Activated gamma-delta T cell treated with anti-CD3 and anti-CD28 coated beads, Interleukin-2, amount 50 U/mL, for 16 hours (primary cell): ENCODE measurements at places on chromosomes 1 and 21.
A peak's percentile ranks its signal among the peaks of the same experiment; 100 is the strongest.

DNA sequence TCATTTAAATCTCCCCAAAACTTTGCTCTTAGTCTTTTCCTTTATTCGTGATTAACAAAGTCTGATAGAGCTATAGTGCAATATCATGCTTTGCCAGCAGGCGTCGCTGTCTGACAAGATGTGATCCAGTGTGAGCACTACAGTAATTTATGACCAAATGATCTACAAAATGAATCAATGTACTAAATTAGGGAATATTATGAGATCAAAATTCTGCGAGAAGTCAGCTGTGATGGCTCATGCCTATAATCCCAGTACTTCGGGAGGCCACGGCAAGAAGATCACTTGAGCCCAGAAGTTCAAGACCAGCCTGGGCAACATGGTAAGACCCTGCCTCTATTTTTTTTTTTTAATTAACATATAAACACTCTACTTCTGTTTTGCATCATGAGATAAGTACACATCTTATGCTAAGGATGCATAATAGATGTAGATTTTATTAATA lies 3.6 kb upstream of the SPSB1 start:
- peak; percentile 77 for DNase-seq

DNA sequence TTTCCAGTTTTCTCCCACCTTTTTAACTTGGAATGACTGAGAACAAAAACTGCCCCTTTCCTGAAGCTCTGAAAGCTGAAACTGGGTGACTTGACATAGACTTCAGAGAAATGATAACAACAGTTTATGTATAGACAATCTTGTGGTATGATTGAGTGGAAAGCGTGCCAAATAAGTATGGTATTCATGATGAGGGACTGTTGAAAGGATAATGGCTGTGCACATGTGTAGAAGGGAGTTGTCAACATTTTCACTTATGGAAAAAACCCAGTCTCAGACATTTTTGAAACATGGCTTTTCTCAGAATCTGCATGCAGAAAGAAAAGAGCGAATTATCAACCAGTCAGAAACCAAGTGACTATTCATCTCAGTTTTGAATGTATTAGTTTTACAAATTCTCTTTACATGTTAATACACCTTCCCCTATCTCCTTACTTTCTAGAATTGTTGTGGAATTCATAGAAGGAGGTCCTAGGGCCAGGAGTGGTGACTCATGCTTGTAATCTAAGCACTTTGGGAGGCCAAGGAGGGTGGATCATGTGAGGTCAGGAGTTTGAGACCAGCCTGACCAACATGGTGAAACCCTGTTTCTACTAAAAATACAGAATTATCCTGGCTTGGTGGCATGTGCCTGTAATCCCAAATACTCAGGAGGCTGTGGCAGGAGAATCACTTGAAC lies 261.2 kb downstream of the S1PR1 start:
- no peak for DNase-seq

DNA sequence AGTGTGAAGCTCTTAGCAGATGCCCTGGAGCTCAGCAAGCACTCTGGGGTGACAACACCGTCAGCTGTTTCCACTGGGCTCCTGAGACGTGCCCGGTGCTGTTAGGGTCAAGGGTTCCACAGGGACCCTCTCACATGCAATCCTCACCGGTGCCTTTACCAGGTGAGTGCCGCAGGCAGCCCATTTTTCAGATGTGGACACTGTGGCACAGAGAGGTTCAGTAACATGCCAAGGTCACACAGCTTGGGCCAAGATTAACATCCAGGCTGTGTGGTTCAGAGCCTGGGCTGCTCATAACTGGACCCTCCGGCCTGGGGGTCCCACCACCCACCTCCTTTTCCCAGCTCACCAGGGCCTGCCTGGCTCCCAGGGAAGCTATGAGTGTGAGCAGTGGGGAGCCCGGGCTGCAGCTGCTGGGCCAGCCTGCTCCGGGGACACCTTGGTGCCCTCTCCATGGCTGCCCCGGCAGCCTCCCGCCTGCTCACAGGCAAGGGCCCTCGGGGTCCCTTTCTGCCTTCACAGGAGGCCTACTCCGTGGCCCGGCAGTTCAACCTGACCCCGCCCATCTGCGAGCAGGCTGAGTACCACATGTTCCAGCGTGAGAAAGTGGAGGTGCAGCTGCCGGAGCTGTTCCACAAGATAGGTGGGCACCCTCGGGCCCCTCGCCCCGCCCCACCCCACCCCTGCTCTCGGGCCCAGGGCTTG lies 49.3 kb downstream of the KCNAB2 start:
- DNase-seq: no peak

- no peak for DNase-seq
Measured at GRCh38 chr21:44793592-44794374, 7.8 kb downstream of the UBE2G2 start.

GRCh38 chr1:228226956-228227791 lies 19.3 kb downstream of the OBSCN start:
- no peak for DNase-seq

DNA sequence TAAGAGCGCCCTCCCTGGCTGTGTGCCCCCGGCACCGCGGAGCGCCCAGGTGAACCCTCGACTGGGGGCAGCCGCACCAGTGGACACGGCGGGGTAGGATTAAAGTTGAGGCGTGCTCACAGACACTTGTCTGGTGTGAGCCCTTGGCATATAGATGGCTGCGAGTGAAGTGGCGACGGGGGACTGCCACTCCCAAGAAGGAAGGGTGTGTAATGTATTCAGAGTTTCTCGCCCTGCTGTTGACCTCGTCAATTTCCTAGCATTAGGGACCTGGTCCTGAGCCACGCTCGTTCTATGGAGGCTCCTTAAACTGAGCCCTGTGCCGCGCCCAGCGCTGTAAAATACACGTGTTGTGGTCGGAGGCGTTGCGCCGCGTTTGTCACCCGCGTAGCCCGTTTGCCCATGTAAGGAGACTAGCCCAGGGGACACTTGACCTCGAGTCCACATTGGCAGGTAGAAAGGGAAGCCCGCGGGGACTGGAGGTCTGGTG lies 554 bp downstream of the EVA1C start:
- DNase-seq: peak; percentile 15

- DNase-seq: no peak
Measured at GRCh38 chr1:230105754-230106625, 39.0 kb downstream of the GALNT2 start.

GRCh38 chr1:83815330-83815729 lies 183.6 kb downstream of the TTLL7 start:
- DNase-seq: no peak

GRCh38 chr1:212596798-212597197 lies 11.8 kb upstream of the ATF3 start:
- DNase-seq: no peak

DNA sequence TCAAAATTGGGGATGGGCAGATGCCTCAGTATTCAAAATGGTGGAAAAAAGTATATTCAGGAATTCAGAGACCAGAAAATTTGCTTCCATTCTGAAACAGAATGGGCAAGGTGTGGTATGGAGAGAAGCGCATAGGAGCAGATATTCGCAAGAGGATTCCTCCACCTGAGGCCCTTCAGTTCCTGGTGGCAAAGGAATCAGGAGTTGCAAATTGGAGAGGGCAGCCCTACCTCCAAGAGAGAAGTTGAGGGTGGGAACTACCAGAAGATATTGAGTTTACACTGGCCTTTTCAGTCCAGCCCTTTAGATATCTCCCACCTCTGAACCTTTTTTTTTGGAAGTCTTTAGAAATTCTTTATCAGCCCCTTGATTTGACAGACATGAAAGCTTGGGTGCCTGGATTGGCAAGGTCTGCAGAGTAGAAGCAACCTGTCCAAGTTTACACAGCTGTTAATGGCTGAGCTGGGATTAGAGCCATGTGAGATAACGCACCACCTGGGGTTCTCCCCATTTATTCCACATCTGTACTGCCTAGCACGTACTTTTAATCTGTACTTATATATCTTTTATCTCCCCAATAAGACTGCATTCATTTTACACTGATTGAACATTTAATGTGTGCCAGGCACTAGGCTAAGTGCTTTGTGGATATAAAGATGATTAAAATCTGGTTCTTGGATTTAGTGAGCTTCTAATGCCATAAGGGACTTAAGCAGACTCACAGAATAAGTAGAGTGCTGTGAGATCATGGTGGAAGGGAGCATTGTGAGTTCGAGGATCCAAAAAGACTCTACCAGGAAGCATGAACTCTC lies 99.5 kb downstream of the NGF start:
- no peak for DNase-seq

- no peak for DNase-seq
Measured at GRCh38 chr1:199774433-199775089, 252.9 kb upstream of the NR5A2 start.

DNA sequence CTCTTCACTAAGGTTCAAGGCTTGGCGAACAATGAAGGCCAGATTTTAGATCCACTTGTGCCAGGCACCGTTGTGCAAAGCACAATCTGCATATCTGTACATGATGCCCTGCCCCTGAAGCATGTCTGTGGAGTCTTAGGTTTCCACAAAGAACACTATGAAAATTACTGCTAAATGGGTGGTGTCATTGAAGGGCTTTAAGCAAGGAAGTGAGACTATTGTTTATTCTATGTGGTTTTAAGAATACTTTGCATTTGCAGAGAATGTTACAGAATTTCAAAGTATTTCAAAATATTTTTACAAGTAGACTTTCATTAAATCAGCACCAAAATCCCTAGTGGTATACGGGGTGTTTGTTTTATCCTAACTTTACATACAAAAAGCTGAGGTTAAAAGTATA lies 8.8 kb downstream of the TSEN15 start:
- no peak for DNase-seq

- no peak for DNase-seq
Measured at GRCh38 chr1:234260578-234260977, 112.7 kb upstream of the COA6 start.

GRCh38 chr1:242800521-242800920 lies 276.0 kb upstream of the PLD5 start:
- no peak for DNase-seq

- DNase-seq: no peak
Measured at GRCh38 chr1:74323937-74324473, 88.8 kb downstream of the TNNI3K start.

DNA sequence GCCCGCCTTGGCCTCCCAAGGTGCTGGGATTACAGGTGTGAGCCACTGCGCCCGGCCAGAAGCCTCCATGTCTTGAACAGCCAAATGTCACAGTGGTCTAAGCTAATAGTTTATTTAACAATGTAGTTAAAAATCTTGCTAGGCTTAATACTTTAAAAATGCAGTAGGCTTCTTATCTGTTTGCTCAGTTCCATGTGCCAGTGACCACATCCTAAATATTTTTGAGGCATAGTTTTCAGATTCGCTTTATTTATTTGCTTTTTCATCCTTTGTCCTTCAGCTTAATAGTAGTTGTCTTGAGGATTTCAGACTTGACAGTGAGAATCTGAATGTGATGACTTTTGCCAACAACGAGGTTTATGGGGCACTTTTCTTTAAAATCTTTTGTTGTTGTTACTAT lies 59.9 kb upstream of the PRRX1 start:
- DNase-seq: no peak

DNA sequence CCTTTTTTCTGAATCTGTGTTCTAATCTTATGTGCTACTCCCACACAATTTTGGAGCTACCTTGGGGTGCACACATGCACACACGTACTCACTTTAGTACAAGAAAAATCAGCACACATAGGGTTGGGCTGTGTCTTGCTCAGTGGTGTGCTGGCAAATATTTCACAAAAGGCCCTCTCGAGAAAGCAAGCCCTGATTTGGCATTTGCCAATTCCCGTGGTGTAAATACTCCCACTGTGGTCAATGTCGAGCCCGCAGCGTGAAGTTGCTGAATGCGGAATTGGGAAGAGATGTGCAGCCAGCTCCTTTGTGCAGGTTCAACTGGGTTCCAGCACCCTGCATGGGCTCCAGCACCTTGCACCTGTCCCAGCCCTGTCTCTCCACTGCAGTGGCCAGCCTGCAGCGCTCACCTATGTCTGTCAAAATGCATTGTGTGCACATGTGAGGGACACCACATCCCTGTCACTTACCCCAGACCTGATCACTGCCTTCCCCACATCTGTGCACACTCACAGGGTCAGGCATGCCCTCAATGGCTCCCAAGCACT lies 78.4 kb upstream of the WNT4 start:
- DNase-seq: no peak

DNA sequence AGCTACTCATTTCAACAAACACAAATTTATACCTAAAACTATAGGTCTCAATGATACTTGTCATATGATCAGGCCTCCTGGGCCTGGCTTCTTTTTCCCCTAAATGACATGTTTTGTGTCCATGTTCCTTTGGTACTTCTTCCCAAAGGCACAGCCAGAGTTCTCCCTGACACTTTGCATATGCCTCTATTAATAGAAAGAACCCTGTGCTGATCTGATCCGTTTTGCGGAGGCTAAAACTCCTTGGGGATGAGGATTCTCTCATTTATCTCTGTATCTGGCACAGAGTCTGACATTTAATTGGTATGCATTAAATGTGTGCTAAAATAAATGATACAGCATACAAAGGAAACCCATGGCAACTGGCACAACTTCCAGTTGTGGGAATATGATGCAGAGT lies 11.5 kb downstream of the ATPAF1 start:
- no peak for DNase-seq

- DNase-seq: no peak
Measured at GRCh38 chr1:231216498-231216897, 24.5 kb upstream of the GNPAT start.

GRCh38 chr1:176157995-176158394 lies 49.1 kb downstream of the COP1 start:
- DNase-seq: no peak

- no peak for DNase-seq
Measured at GRCh38 chr1:77434967-77435366, 153.1 kb downstream of the AK5 start.

DNA sequence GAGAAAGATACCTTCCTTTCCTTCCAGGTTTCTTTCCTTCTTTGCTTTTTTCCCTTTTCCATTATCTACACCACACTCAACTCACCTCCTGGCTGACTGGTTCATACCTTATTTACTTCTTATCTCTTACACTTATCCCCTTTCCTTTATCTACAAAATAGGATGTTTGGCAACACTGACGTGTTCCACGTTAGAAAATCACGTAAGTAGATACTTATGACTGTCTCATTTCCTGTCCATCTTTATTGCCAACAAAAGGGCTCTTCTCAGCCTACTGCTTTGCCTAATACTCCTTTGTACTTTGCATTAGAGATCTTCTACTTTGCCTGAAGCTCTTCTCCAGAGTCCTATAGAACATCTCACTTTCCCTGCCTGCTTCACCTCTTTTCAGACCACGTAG lies 25.1 kb downstream of the SYNJ1 start:
- DNase-seq: no peak

GRCh38 chr1:245298781-245299180 lies 144.0 kb downstream of the KIF26B start:
- no peak for DNase-seq

DNA sequence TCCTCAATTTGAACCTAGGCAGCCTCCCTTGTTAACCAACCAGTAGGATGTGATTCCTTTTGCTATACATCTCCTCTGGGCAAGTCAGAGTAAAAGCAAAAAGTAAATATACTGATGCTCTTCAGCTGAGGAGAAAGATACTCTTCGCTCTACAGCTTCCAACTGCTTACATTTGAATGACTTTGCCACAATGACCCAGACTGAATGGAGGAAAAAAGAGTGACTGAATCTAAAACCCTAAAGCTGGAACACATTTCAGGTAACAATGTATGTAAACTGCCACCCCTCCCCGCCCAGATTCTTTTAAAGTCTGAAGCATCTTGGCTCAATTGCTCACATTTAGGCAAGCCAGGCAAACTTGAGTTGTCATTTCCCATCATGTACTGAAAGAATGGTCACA lies 46.1 kb downstream of the SLC16A1 start:
- no peak for DNase-seq
